ENCODE measurements at places on chromosomes 11 and 22.

DNA sequence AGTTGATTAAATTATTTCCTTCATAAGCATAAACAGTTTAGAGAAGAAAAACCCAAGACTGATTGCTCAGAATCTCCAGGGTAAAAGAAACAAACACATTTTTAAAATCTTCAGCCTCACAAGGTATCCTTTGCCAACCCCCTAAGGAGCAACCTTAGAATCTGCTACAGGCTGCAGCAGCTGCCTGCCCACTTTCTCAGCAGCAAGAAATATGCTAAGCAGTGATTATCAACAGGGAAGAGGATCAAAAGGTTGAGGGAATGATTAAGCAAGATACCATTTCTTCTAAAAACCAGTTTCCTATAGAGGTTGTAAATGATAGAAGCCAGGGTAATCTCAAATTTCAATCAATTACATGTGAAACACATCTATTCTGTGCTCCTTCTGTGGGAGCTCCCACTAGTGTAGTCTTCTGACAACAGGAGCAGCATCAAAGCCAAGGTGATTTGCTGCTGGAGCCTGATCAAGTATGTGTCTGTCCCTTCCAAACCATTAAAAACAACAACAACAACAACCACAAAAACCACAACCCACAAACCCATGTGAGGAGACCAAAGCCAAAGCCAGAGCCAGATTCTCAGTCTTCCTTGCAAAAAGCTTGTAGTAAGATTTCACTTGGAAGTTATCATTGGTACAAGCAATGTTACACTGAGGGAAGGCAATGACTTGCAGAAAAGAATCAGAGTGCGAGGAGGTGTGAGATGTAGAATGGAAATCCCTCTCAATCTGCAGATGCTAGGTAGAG is 761.2 kb downstream of the DLG2 start:
- DNase-seq = peak; percentile 3

DNA sequence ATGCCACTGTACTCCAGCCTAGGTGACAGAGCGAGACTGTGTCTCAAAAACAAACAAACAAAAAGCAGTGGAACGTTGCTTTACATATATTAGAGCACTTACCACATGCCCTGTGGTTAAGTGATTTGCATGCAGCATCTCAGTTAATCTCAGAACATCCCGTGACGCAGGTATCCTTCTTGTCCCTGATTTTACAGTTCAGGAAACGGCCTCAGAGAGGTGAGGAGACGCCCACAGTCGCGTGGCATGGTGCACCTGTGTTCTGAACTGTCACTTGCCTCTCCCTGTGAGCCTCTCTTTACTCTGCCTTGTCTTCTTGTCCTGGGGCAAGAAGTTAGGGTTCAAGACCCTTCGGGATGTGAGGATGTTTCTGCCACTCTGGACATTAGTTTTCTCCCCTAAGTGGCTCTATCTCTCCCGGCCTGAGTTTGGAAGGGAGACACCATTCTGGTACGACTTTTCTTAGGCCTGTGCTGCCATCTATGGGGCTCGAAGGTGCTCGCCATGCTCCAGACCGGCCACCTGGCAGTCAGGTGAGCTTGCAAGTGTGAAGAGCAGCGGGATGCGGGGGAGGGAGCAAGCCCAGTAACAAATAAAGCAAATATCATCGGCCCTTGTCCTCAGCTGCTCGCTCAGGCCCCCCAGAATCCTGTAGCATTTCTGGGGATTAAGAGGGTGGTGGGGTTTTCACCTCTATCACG is 25.6 kb downstream of the YWHAH start:
- DNase-seq = peak; percentile 81

GRCh38 chr11:24934733-24935439 is 438.0 kb downstream of the LUZP2 start:
- no peak for DNase-seq

- no peak for DNase-seq
These were observed 13.6 kb downstream of the DGKZ start for GRCh38 chr11:46360878-46361277.

DNA sequence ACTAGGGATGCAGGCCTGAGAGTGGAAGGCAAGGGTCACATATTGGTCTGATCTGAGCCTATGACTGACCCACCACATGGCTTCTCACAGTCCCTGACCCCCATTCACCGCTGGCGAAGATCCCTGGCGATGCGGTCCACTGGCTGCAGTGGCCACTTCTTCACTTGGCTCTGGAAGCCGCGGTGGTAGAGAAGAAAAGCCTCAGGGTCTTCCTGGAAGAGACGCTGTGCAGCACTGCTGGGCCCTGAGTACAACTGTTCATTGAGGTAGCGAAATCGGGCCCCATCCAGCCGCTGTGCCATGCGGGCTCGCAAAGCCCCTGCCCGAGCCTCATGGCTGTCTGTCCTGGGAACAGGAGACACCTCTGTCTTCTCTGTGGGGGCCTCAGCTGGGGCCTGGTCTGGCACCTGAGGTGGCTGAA is 2.4 kb downstream of the RRP8 start:
- no peak for DNase-seq

GRCh38 chr11:15958910-15959309 is 397.4 kb downstream of the SOX6 start:
- no peak for DNase-seq

DNA sequence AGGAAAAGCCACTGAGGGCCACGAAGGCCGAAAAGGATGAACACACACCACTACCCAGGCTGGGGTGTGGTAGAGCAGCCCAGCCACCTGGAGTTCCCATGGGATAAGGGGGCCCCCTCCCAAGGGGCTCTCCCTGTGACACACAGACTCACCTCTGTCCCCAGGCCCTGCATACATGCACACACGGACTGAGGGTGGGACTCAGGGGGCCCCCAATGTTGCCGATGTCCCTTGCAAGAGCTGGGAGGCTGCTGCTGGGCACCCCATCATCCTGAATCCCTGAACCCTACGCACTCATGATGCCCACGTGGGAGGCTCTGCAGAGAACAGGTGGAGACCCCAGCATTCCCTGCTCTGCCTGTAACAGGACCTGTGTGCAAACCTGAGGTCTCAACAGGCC is 14.5 kb downstream of the SHANK2 start:
- no peak for DNase-seq

DNA sequence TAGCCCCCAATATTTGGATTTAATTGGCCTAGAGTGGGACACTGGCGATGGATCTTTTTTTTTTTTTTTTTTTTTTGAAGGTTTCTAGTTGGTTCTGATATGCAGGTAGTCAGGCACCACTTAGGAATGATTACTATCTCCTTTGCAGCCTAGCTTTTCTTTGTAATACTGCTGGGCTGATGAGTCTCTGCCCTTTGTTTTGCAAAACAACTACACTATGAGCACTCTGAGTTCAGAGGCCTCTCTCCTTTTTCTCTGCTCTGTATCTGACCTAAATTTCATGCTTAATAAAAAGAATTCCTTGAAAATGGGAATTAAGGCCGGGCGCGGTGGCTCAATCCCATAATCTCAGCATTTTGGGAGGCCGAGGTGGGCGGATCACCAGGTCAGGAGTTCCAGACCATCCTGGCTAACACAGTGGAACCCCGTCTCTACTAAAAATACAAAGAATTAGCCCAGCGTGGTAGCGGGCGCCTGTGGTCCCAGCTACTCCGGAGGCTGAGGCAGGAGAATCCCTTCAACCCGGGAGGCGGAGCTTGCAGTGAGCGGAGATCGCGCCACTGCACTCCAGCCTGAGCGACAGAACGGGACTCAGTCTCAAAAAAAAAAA is 1312.3 kb downstream of the FAM181B start:
- no peak for DNase-seq

- no peak for DNase-seq
These were observed 50.6 kb downstream of the NECTIN1 start for GRCh38 chr11:119678351-119678750.

DNA sequence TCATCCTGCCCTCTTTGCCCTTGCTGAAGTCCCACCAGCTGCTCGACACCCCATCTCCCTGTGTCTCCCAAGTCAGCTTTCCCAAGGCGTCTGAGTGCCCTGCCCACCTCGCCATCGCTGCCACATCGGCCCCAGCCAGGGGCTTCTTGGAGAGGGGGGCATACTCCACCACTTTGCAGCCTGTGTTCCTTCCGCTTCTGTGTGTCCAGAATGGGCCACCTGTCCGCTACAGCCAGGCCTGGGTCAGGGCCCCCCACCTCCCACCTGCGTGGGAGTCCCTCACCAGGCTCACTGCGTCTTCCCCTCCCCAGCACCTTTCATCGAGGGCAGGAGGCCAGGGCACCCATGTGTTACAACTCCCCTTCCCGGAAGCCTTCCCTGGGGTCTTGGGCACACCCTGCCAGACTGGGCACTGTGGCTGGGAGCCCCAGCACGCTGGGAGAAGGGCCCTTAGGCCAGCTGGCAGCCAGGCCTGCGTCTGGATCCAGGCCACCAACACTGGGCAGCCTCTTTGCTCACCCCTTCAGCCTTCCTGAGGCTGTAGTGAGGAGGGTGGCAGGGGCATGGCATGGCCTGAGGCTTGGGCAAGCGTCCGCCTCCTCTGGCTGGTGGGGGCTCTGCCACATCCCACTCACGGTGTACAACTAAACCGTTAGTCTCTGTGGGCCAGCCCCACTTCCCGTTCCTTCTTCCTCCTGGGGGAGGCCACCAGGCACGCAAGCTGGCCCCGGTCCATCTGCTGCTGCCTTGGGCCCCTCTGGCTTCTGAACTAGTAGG is 13.4 kb downstream of the CPT1A start:
- DNase-seq = no peak

DNA sequence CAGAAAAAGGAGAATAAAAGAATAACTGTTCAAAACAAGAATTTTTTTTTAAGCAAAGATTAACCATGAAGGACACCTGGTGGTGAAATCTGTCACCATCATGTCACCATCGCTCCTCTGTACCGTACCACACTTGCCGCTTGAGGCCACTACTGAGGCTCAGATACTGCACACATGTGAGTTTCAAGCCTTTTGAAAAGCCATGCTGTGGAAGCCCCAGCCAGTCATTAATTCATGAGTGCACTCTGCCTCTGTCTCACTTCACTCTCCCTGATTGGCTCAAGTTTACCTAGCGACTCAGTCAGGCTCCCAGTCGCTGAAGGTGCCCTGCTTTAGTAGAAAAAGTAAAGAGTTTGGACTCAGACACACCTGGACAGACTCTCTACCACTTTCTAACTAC is 6.6 kb upstream of the MS4A12 start:
- DNase-seq = no peak

DNA sequence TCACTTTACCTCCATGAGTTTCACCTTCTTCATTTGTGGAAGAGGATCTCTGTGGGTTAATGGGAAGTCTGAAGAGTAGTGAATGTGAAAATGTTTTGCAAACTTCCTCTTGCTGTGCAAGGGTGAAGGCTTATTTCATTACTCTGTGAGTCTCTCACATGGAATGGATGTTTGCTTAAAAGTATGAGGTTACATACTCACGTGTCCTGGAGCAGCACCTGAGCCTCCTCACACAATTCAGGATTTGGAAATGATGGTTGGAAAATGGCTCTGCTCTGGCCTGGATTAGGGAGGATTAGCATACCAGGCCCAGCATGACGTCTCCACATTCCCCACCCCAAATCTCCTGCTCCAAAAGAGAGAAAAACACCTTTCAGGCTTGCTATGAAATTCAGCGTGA is 4.8 kb downstream of the GRAMD1B start:
- no peak for DNase-seq

DNA sequence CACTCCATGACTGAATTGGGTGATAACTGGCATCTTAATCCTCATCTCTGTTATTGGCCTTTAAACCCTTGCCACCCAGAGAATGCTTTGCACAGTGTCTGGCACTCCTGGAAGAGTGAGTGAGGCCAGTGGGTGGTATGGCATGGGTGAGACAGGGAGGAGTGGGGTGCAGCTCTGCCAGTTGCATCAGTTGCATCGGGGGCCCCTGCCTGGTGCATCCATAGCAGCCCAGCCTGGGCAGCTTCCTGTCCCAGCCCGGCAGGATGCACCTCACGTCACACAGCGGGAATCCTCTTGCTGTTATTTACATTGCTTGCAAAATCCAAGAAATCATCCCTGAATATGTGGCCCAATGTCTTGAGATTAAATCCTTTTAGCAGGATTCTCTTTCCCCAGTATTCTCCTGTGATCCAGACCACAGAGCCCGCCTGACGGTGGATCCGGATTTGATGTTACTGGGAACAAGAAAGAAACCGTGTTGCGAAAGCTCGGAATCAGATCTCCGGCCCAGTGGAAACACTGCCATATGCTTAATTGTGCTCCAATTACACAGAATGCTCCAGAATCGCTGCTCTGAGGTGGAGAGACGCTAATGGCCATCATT is 37.6 kb upstream of the MN1 start:
- no peak for DNase-seq

- no peak for DNase-seq
These were observed 416.5 kb downstream of the GUCY1A2 start for GRCh38 chr11:106601684-106602297.
